ENCODE measurements at places on chromosomes 2 and 18. TPM values are rescaled to one million over a fixed set of nuclear protein-coding genes. Genes with fewer than 3 reads are reported as not detected.

ACTR3 gene
- 70.0 TPM for total RNA-seq

GKN1 gene
- total RNA-seq, result not detected

LOXL3 gene
- 26.5 TPM for total RNA-seq

DNA sequence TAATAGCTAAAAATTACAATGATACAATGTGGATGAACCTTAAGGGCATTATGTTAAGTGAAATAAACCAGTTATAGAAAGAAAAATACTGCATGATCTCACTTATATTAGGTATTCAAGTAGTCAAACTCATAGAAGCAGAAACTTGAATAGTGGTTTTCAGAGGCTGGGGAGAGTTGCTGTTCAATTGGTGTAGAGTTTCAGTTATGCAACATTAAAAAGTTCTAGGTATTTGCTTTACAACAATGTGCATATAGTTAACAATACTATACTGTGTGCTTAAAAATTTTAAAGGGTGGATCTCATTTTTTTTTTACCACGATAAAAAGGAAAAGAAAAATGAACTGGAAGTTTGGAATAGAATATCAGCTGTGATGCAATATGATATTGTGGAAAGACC, 479.1 kb downstream of the SPAG16 start:
- no peak for DNase-seq

DNA sequence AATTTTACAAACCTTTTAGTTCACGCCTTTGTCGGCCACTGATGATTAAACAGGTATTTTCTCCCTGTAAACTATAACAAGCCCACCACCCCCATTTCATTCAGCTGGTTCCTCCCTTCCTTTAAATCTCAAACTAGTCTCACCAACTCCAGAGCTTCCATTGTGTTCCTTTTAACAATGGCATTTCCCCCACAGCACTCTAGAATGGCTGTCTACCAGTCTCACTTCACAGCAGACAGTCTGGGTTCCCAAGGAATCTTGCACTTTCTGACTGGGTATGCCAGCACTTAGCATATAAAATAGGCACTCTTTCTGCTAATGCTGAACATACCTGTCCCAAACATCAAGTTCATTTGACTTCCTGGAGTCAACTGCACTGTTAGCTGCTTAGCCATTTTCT, 75.3 kb downstream of the CCDC93 start:
- DNase-seq, result no peak

DNA sequence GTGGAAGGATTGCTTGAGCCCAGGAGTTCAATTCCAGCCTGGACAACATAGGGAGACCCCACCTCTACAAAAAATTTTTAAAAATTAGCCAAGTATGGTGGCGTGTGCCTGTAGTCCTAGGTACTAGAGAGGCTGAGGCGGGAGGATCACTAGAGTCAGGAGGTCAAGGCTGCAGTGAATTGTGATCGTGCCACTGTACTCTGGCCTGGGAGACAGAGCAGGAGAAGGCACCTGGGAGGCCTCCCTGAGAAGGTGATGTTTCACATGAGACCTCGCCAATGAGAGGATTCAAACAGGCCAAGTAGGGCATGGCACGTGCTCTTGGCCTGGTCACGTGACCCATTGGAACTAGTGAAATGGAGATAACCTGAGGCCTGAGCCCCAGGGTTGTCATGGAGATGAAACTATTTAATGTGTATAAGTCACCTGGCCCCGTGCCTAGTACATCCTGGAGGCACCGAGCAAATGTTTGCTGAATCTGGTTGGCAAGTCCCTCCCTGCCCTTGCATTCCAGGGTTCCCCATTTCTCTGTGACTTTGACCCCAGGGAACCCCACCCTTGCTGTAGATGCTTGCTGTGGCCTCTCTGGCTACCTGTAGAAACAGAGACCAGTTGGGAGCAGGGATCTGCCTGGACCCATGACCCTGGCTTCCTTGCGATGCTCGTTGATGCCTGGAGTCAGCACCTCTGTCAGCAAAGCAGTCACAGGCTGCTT, 26.1 kb upstream of the ROCK2 start:
- no peak for DNase-seq

DNA sequence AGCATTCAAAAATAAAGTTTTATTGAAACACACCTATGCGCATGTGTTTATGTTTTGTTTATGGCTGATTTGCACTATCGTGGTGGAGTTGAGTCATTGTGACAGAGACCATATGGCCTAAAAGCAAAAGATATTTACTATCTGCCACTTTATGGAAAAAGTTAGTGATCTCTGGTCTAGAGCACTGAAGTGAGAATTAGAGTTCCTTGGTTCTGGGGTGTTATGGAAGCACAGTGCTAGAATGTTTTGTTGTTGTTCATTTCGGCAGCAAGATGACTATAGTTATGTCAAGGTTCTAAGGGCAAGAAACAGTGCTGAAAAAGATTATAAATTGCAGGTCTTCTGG, 416.5 kb downstream of the SLC4A3 start:
- DNase-seq, result no peak

DNA sequence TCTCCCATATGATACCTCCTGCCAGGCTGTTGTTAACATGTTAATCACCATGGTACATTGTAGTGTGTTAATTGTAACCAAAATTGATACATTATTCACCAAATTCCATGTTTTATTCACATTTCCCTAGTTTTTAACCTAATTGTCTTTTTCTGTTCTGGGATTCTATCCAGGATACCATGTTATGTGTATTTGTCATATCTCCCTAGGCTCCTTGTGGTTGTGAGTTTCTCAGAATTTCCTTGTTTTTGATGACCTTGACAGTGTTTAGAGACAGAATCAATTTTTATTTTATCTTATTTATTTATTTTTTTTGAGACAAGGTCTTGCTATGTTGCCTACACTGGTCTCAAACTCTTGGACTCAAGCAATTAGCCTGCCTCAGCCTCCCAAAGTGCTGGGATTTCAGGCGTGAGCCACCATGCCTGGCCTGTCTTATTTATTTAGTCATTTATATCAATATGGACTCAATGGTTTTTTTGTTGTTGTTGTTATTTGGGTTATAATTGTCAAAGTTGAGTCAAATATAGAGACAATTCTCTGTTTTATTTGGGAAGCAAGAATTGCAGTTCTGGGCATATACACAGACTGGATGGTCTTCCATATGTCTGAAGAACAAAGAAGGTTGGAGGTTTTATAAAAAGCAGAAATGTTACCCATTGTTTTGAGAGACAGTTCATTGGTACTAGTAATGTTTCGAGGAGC, 42.6 kb downstream of the INPP4A start:
- no peak for DNase-seq

DNA sequence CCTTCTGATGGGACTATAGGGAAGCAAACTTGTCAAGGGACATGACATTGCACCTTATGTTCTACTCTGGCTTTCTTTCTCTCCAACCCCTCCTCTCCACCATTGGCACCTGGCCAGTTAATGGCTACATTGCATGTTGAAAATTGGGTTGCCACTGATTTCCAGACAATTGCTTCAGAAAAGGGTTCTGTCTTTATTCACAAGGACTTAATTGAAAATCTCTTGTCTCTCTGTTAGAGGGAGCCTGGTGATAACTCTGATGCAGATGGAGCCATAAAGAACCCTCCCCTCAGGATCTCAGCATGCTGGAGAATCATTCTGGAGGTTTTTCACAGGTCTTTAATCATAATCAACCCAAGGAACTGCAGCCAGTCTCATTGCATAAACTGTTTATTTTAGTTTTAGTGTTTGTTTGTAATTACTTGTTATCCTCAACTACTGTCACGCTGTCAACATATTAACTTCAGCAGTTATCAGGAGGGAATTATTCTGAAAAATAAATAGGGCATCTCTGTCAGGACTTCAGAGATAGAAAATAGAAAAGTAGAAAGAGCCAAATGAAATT, 316.8 kb downstream of the RIT2 start:
- DNase-seq, result no peak

DNA sequence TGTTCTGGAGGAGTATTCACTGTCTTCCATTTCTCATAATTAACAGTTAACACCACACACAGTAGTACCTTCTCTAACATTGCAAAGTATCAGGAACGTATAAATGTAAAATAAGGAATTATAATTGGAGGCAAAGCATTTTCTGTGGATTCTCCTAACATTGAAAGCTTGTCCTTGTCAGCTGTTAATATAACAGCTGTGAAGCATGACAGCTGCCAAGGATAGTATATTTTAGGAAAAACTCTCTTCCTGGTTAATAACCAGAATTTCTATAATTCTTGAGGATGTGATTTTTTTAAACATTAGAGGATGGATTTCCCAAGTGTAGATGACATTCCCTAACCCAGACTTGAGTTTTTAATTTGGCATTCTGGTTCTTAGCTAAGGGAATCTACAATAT, 110.3 kb downstream of the EPC2 start:
- DNase-seq, result no peak

- no peak for DNase-seq
Observed at GRCh38 chr2:118973542-118973951, 31.6 kb downstream of the MARCO start.
